ENCODE measurements at places on chromosomes 5 and 9.

GRCh38 chr5:81994679-81995078 is 22.9 kb downstream of the ATG10 start:
- DNase-seq: no peak

GRCh38 chr9:119861842-119862241 is 492.6 kb upstream of the BRINP1 start:
- no peak for DNase-seq

DNA sequence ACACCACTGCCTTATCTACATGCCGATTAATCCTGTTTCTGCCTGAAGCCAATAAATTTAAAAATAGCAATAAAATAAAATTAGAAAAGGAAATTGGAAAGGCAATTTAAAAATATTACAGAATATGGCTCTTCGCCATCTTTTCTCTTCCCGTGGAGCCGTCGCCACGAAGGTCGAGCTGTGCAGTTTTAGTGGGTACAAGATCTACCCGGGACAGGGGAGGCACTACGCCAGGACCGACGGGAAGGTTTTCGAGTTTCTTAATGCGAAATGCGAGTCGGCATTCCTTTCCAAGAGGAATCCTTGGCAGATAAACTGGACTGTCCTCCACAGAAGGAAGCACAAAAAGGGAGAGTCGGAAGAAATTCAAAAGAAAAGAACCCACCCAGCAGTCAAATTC is 41.7 kb upstream of the SMC5 start:
- DNase-seq: no peak

DNA sequence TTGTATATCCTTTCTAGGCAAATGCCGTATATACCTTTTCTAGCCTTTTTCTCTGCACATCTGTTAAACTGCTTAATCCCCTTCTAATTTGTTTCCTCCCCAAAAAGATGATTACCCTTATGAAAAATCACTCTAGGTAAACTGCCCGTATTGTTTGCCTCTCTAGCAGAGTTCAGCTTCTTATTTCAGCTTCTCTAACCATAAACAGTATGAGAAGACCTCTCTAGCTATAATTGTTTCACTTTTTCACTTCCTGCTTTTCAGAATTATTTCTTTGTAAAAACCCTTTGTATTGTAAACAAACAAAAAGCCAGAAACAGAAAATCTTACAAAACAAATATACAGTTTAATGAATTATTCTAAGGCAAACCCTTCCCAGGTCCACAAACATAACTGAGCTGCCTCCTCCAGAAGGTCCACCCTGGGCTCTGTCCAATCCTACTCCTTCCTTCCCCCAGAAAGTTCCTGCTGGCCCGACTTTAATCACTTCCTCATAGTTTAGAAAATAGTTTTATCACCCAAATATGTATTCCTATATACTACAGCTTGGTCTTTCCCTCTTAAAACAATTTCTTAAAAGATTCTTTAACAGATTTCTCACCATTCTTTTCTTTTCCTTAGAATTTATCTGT is 158.1 kb downstream of the FGF1 start:
- DNase-seq: no peak

DNA sequence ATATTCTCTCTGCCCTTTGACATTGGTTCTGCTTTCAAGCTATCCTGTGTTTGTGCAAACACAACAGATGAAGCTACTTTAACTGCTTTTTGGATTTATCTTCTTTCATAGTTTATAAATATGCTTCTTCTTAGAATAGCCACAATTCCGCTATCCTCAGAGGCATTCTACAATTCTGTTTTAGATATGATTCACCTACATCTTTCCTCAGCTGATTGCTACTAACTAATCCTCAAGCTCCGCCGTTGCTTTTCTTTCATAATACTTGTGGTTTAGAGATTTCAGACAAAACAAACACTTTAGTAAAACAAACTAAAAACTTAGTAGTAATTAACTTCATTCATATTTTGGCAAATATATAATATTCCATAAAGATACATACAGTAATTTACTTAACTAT is 52.5 kb downstream of the ECPAS start:
- no peak for DNase-seq

GRCh38 chr5:148873690-148874485 is 47.5 kb downstream of the ADRB2 start:
- no peak for DNase-seq

- no peak for DNase-seq
These were observed 336.3 kb downstream of the RASEF start for GRCh38 chr9:82726424-82727276.

DNA sequence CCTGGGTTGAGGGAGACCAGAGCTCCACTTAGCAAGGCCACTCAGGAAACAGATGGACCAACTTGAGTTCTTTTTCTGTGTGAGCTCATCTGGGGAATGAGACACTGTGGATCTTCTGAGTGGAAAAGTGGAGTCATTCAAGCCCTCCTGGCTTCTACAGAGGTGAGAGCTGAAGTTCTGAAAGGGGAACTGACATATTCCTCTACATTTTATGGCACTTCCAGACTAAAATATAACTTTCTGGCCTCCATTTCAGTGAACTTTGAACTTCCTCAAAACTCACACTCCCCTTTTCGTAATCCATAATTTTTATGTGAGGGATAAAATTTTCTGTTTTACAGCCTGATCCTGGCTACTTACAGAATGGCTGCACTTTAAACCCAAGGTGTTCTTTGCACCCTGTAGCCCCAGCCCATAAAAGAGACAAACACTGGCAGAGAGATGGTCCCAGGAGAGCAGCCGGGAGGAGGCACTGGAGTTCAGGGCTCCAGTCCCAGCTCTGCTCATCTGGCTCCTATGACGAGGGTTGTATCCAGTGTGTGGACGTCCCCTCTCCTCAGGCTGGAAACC is 10.8 kb downstream of the SPAAR start:
- no peak for DNase-seq

- no peak for DNase-seq
These were observed 32.6 kb upstream of the TTLL11 start for GRCh38 chr9:122125509-122126330.

DNA sequence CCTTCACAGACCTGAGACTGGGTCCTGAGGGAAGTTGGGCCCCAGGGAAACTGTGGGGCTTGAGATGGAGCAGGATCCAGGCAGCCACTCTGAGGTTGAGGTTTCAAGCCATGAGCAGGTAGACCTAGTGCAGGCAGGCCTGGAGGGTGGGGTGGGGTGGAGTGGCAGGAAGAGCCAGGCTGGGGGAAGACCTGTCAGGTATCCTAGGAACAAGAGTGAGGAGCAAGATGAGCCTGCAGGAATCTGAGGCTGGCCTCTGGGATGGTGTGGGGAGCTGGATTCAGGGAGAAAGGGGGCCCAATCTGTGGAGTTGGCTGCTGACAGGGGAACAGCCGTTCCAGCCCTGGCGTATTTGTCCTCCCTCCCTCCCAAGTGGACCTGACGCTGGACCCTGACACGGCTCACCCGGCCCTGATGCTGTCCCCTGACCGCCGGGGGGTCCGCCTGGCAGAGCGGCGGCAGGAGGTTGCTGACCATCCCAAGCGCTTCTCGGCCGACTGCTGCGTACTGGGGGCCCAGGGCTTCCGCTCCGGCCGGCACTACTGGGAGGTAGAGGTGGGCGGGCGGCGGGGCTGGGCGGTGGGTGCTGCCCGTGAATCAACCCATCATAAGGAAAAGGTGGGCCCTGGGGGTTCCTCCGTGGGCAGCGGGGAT is 9.8 kb downstream of the RACK1 start:
- DNase-seq: no peak

DNA sequence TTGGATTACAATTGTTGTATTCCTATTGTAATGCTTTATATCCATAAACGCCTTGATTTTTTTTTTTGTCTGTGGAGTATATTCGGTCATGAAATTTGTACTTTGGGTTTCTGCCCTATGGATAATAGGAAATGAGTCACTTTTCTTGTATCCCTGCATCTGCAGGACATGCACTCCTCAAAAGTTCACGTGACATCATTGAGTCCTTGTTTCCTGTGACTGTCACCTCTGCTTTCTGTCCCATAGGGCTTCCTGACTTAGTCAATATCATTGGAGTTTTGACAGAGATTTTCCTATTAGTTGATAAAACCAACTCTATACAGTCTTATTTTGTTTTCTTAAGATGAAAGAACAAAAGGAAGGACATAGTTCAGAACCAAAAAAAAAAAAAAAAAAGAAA is 356.3 kb downstream of the MAT2B start:
- DNase-seq: no peak

DNA sequence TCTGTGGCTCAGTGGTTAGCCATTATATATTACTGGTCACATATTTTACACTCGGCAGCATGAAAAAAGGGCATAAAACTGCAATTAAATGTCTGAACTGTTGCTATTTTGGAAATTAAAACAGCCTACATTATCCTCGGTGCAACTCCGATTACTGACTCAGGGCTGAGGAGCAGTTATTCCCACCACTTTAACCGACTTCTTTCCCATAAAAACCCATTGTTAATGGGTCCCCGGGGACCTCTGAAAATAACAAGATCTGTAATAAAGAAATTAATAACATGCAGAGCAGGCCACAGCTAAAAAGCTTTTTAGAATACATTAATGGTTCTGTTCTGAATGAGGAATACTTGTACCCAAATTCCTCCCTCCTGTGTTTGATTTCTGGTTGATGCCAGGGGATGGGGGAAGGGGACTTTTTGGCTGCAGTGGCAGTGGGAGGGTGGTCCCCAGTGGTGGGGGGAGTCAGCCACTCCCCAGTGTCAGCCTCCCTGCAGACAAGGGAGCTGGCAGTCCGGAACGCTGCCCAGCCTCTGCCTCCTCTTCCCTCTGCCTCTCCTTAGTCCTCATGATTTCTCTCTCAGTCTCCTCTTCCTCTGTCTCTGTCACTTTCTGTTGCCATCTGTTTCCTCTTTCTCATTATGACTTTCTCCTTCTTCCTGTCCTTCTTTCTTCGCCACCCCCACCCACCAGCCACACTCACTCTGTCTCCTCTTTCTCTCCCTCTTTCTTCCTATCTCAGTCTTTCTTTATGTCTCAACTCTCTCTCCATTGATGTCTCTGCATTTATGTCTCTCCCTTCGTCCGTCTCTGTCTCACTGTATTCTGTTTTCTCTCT is 59.0 kb upstream of the ZBTB43 start:
- DNase-seq: no peak

- DNase-seq: no peak
These were observed 4.0 kb upstream of the LRRC70 start for GRCh38 chr5:62574599-62574998.

DNA sequence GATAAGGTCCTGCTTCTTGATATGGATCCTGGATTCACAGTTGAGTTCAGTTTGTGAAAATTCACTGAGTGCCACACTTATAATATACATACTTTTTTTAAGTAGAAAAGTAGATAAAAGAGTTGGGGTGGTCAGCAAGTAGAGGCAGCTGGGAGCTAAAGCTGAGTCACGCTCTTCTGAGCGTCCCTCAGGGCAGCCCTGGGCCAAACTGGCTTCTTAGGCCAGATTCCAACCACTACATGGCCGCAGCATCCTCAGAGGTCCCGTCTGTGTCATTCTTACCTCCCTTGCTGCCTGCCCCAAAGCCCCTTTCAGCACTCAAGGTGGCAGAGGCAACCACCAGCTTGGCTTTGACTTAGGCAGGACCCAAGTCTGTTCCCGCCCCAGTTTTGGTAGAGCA is 123.3 kb upstream of the TBC1D2 start:
- no peak for DNase-seq

GRCh38 chr9:33140401-33141360 is 26.5 kb downstream of the B4GALT1 start:
- DNase-seq: no peak

DNA sequence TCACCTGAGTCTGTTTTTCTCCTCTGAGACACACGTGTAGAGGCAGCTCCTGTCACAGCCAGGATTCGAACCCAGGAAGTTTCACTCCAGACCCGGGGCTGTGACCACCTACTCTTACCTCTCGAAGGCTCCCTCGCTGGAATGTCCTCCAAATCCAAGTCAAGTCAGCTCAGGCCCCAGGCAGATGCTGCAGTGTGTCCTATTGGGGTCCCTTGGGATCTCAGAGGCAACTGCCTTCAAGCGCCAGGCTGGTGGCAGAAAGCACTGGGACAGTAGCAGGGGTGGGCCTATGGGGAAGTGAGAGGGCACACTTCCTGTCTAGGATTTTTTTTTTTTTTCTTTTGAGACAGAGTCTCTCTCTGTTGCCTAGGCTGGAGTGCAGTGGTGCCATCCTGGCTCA is 762 bp upstream of the ST6GALNAC4 start:
- no peak for DNase-seq

- no peak for DNase-seq
These were observed 136.4 kb downstream of the ZSWIM6 start for GRCh38 chr5:61468483-61468865.

DNA sequence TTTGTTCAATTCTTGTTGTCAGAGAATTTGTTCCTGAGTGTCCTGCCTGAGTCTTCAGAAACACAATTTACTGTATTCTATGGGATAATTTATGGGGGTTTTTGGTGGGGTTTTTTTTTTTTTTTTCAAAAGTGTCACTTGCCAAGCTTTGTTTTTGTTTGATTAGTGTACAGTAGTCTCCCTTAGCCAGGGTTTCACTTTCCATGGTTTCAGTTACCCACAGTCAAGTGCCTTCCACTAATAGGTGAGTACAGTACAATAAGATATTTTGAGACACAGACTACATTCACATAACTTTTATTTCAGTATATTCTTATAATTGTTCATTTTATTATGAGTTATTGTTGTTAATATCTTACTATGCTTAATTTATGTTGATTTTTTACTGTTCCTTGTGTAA is 25.0 kb upstream of the AUH start:
- no peak for DNase-seq

GRCh38 chr5:142453932-142454331 is 129.1 kb upstream of the SPRY4 start:
- no peak for DNase-seq

DNA sequence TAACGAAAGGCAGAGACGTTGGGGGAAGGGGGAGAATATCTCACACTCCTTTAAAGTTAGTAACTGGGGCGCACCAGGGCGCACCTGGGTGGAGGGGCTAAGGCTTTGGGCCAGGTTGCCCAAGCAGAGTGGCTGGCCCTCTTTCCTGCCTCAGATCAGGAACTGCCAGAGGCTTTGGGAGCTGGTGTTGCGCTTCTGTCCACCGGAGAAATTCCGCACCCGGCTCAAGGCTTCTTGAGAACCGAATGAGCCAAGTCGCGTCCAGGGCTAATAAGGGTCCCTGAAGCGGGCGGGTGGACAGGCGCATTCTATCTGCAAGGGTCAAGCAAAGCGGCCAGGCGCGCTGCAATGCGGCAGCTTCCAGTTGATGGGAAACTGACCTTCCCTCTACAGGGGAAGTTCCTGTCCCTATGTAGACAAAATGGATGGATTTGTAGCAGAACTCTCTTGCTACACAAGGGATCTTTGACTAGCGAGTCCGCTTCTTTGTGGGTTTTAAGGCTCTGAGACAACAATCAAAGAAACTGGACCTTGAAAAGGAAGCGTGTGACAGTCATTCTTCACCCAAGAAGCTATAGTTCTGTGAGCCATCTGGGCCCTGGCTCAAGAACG is 5.5 kb downstream of the PAX5 start:
- DNase-seq: no peak
